Activated CD4-positive, alpha-beta T cell treated with anti-CD3 and anti-CD28 coated beads for 48 hours (primary cell): ENCODE measurements at places on chromosomes 1 and 21.

GRCh38 chr1:235892202-235892601 lies 25.5 kb upstream of the LYST start:
- no peak for DNase-seq

GRCh38 chr1:221777431-221778072 lies 35.7 kb upstream of the DUSP10 start:
- DNase-seq: peak; percentile 53

- no peak for DNase-seq
Observed at GRCh38 chr1:1929102-1929638, 10.1 kb upstream of the TMEM52 start.

DNA sequence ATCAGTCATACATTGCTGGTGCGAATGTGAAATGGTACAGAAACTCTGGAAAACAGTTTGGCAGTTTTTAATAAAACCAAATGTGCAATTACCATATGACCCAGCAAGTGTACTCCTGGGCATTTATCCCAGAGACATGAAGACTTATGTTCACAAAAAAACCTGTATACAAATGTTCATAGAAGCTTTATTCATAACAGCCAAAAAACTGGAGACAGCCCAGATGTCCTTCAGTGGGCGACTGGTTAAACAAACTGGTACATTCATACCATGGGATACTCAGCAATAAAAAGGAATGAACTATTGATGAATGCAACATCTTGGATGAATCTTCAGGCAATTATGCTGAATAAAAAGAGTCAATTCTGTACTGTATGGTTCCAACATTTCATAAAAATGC lies 97.8 kb downstream of the DTL start:
- no peak for DNase-seq

DNA sequence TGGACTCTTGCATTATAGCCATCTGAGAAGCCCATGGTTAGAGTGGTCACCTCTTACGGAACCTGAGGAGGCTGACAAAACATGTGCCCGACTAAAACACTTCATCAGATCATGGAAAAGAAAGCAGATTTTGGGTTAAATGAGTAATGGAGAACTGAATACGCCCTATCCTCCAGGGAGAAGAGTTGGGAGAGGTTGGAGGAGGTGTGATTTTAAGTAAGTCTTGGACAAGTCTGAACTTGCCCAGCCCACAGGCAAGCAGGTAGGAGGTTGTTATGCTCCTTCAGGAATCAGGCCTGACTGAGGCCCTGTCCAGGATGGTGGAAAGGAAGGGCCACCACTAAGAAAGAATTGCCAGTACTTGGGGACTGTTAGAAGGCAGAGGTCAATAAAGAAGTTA lies 255.8 kb downstream of the TGFB2 start:
- no peak for DNase-seq

DNA sequence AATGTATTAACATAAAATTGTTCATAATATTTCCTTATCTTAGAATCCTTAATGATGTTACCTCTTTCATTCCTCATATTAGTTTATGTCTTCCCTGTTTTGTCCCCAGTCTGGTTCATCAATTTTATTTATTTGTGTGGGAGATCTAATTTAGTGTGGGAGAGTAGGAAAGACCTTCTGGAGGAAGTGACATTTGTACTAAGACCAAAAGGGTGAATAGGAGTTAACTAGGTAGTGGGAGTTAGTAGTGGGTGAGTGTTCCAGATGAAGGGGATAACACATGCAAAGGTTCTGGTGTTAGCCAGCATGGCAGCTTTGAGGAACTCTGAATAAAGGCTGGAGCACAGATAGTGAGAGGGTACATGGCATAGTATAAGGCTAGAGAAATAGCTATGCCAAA lies 21.4 kb downstream of the RASAL2 start:
- no peak for DNase-seq

DNA sequence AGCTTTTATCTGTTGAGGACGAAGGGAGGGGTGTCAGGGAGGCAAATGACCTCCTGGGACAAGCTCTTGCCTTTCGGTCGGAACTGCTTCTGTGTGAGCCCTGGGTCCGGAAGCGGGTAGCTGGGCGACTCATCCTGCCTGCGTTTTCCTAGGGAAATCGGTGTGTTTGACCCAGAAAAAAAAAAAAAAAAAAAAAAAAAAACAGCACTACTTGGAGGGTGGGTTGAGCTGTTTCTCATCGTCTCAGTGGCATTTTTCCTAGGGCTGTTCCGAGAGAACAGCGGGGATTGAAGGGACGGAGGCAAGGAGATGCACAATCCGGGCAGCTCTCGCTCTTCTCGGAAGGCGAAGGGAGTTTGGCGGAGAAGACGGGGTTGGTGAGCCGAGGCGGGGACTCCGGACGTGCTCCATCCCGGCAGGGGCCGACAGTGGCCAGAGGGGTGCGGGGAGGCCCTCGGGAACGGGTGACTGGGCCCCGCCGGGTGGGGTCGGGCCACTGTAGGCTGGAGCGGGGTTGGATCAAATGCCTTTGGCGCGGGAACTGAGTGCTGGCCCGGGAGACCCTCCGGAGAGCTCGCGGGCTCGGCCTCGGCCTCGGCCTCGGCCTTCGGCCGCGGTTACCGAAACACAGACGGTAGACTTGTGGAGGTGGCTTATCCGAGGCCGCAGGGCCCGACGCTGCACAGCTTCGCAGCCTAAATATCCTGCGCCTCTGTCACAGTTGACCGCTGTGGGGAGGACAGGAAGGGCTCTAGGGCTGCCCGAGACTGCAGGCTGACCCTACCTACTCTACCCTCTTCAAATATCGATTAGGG lies 2.4 kb upstream of the BARHL2 start:
- DNase-seq: no peak

DNA sequence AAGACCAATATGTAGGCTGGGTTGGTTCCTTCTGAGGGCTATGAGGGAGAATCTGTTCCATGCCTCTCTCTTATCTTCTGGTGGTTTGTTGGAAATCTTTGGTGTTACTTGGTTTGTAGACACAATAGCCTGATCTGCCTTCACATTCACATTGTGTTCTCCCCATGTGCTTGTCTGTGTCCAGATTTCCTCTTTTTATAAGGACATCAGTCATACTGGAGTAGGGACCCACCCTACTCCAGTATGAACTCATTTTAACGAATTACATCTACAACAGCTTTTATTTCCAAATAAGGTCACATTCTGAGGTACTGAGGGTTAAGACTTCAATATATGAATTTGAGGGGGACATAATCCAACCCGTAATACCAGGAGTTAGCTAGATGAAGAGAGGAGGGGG lies 75.9 kb downstream of the DISP1 start:
- no peak for DNase-seq

- DNase-seq: peak; percentile 25
Observed at GRCh38 chr1:91948501-91949355, 473 bp upstream of the BRDT start.

GRCh38 chr21:42189860-42190485 lies 29.0 kb upstream of the ABCG1 start:
- DNase-seq: peak; percentile 56

- no peak for DNase-seq
Observed at GRCh38 chr1:7501084-7501491, 270.0 kb upstream of the VAMP3 start.

- DNase-seq: no peak
Observed at GRCh38 chr1:22253012-22253790, 110.3 kb upstream of the WNT4 start.

DNA sequence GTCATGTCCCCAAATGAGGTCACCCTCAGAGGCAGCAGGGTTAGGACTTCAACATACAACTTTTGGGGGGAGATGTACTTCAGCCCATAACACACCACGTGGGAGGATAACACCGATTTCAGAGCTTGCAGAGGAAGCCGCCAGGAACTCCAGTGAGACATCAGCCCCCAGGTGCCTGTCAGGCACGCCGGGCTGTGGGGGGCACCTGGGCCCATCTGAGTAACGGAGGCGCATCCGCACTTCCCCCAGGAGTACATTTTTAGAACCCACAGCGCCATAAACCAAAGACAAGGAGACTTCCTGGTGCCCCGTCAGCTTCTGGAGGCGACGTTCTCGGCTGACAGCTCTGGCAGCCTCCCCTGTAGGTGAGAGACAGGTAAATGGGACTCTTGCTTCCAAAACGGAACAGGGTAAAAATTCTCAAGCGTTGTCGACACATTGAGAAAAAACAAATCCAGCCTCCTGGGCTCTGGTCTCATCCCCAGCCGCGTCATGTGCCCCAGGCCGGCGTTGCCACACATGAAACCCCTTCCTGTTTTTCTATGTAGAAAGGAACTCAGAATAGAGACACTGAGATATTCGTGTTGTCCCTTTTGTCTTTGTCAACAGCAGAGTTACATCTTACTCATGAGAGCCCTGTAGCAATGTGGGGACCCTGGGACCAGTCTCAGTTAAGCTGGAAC lies 93.3 kb downstream of the PDE9A start:
- peak; percentile 27 for DNase-seq

DNA sequence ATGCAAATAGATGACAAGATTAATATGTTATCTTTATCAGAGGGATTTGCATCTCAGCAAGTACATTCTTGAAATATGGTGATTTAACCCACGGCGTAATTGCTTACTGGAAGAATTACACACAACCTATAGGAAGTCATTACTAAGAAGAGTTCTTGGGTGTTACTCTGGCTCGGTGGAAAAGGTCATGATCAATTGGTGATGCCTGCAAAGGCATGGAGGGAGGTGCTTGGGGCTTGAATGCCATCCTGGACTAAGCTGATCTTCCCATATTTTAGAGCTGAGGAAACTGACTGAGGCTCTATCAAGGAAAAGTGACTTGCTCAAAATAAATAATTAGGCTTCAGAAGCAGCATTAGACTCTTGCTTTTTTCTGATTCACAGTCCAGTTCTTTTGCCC lies 137.5 kb upstream of the JUN start:
- DNase-seq: no peak

DNA sequence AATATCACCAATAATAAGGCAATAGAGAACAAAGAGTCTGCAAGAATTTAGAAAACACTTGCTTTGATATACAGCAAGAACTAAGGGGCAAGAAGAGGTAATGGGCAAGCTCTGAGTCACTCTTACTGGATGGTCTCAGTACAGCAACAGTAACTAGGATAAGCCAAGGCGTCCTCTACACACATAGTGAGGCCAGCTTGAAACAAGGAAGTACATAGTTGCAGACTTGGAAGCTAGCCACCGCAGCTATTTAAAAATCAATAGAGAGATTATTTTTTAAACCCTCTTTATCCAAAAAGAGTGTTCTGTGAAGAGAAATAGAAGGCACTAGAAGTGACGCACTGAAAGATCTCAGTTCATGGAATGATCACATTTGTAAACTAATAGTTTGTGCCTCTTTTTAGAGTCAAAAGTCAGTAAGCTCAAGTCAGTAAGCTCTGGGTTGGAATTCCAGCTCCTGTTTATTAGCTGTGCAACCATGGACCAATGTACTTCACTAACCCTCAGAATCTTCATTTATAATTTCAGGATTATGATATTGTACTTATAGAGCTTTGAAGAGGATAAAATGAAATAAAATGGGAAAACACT lies 118.6 kb downstream of the AKT3 start:
- DNase-seq: no peak

DNA sequence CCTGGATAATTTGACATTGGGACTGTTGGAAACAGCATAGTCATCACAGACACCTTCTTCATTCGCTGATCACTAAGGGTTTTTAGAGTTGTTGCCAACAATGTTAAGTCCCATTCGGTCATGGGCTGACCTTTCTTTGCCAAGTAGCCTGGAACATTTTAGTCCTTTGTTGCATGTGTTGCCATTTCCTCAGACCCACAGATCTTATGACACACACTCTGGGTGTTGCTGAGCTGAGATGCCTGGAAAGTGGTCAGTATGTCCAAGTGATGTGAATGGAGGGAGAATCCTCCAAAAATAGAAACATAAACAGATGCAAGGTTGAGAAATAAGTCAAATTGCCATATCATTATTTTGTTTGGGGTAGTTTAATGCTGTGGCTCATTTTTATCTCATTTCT lies 61.5 kb upstream of the GJA5 start:
- no peak for DNase-seq

DNA sequence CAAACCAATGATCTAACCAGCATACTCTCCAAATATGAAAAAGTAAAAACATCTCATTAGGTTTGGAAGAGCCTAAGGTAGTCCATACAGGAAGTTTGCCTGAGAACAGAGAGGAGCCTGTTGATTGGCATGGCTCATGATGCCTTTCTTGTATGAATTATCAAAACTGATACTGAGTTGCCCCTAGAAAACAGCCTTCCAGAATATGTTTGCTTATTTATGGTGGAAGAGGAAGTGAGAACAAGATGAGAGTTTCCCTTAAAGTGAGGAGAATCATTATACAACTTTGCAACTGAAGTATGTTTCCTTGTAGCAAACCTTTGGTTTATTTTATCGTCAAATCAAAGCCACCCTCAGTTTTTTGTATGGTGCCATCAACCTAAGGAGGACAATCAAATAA lies 23.8 kb upstream of the KIAA1614 start:
- no peak for DNase-seq

DNA sequence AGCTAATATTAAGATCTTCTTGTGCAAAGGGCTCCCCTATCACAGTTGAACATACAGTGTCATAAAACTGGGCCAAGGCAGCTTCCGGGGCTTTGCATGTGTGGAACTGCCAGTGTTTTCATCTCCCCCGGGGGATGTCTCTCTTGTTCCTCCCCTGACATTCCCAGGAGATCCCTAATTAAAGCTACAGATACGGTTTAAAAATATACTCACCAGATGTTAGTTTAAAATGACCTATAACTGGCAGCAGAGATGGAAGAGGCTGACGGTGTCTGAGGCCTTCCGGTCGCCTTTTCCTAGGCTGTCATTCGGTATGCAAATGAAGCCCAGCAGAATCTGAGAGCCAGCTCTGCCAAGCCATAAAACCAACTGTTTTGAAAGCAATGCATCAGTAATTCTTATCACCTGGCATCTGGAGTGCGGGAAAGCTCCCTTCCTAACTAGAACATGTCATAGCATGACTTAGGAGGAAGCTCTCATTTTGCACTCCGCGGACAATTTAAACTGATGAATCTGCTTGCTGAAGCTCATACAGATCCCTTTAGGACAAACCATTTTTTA lies 436.5 kb upstream of the VAMP3 start:
- DNase-seq: no peak

GRCh38 chr21:43015906-43016540 lies 41.7 kb downstream of the PKNOX1 start:
- no peak for DNase-seq

DNA sequence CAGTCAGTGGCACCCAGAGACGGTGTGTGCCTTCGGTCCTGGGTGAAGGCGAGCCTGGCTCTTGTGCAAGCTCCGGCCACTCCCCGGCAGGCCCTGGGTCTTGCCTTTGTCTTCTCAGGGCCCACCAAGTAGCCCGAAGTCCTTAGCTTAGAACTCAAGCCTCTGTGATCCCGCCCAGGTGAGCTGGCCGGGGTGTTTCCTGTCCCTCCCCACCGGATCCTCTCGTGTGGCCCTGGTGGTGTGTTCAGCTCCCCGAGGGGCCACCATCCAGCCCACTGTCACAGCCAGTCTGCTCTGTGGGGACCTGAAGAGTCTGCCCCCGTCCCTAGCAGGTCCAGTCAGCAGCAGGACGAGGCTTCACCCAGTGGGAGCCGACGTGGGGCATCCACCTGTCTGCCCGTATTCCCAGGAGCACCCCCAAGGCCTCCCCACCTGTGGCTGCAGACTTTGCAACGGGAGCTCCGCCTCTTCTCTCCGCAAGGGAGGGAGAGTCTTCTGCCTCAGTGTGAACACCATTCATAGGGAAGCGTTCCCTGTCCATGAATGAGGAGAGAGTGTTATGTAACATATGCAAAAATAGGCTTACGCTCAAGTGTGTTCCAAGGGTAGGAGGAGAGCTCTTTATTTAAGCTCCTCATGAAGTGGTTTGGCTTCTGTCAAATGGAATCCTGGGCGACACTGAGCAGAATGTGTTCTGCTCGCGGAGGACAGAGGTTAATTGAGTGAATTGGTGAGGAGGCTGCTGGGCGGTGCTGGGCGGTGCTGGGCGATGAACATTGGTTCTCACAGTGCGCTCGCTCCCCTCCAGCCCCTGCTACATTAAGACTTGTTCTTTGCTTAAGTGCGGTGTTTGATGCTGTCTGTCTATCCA lies 108.9 kb downstream of the CRYAA start:
- DNase-seq: no peak
